ENCODE measurements at places on chromosomes 11 and 22.

- peak; percentile 71 for DNase-seq
Measured at GRCh38 chr11:36492724-36493304, 17.3 kb downstream of the TRAF6 start.

- DNase-seq, result no peak
Measured at GRCh38 chr11:128717516-128717915, 23.6 kb downstream of the FLI1 start.

- no peak for DNase-seq
Measured at GRCh38 chr11:8746331-8746974, 63.9 kb downstream of the RPL27A start.

GRCh38 chr11:75474878-75475766 lies 42.1 kb upstream of the KLHL35 start:
- DNase-seq, result peak; percentile 85

DNA sequence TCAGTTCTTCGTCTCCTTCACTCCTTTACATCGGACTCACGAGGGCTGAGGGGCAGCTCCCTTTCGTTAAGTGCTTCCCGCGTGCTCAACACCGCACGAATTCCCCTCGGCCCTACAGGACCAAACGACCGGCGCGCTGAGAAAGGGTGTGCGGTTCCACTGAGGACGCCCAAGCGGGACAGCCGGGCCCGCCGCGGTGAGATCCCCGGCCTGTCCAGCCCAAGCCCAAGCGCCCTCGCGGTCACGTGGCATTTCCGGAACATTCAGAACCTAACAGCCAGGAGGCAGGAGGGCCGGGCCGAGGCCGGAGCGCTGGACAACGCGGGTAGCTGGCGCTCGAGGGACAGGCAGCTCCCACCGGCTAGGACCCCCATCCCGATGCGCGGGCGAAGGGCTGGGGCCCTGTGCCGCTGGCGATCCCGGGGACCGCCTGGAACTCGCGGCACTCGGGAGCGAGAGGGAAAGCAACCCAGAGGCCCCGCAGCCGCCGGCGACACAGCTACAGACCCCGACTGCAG lies 737 bp upstream of the STIP1 start:
- no peak for DNase-seq

- no peak for DNase-seq
Measured at GRCh38 chr11:34356576-34356912, 1.3 kb downstream of the ABTB2 start.
